ENCODE measurements at places on chromosomes 6 and 20.

DNA sequence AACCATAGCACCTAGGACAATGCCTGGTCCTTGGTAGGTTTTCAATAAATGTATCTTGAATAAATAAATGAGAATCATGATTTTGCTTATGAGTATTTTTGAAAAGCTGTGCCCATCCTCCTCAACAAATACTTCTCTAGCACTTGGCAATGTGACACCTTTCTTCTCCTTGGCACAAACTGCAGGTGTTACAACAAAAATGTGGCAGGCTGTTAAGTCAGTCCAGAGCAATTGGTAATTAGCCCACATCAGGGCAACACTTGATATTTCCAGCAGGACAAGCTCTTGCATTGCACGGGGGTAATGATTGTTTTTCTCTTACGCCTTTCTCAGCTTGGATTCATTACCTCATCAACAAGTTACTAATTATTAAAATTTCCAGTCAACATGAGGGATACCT lies 31.6 kb upstream of the SNX9 start:
- no peak for DNase-seq

DNA sequence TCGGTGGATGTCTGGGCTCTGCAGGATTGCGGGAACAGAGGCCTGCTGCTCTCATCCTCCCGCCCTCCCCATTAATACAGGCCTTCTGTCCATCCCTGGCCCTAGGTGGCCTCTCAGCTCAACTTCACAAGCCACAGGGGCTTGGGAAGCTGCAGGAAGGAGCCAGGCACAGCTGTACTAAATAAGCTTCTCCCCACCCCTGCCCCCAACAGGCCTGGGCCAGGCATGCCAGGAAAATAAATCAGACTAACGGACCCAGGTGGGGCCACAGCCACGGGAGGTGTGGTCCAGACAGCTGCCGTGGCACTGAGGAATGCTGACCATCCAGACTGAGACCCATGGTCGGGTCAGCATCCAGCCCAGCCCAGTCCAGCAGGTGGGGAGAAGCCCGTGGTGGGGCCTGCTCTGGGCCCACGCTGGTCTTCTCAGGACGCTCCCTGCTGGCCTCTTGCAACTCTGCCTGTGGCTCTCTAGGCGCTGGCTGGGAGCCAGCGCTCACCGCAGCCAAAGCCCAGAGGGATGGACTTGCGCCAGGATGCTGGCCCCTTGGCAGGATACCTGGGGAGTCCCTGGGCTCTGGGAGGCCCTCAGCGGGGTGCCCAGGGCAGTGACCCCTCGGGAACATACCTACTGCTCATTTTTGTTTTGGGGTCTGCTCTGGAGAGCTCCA lies 8.6 kb upstream of the YTHDF1 start:
- DNase-seq: no peak

GRCh38 chr6:35047265-35048011 lies 93.7 kb downstream of the TCP11 start:
- DNase-seq: no peak

DNA sequence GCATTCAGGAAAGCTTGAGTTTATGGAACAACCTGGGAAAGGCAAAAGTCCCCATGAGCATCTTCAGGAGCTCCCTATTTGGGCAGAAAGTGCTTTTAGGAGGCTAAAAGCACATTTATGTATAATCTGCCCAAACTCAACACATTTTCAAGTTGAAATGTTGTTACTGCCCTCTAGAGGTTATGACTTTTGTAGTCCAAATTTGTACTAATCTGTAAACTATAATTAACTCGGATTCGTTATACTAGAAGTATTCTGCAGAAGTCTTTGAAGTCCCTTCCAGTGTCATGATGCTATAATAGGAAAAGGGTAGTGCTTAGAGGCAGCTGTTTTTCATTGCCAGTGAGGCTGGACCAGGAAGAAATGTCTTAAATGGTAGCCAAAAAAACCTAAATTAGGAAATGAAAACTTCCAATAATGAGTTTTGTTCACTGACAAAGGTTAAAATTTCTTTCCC lies 44.8 kb upstream of the EMILIN3 start:
- no peak for DNase-seq

- no peak for DNase-seq
Measured at GRCh38 chr6:157615951-157616350, 207.1 kb upstream of the SNX9 start.

- no peak for DNase-seq
Measured at GRCh38 chr6:170438861-170439260, 114.2 kb downstream of the PSMB1 start.

- no peak for DNase-seq
Measured at GRCh38 chr20:57400231-57400701, 9.1 kb downstream of the RBM38 start.

DNA sequence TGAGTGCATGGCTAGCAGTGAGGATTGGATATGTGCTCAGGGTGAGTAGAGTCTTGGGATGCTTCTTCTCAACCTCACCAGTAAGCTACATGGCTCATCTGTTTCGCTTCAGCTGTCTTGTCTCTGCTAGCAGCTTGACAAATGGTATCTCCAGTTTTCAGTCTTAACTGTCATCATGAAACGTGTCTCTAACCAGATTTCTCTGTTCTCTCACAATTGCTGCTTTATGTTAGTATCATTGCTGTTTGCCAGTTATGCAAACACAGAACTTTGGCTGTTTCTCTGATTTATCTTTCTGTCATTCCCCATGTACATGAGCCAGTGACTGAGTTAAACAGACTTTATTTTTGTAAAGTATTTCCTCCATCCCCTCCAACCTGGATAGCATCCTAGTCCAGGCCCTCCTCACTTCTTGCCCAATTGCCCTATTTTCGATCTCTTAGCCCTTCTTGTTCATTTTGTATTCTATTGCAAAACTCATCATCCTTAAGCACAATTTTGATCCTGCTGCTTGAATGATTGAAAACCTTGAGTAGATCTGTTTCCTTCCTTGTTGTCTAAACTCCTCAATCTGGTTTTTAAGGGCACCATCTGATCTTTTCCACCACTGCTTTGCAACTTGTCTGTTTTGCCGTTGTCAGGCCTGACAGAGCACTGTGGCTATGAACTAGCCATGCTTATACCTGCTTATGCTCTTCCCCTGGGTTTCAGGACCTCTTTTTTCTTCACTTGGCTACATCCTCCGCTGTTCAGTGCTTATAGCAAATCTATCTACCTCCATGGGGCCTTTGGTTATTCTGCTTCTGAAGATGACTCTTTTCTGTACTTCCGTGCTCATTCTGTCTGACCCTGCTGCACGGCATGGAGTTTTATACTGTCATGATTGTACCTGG lies 37.7 kb upstream of the ADIG start:
- DNase-seq: no peak

DNA sequence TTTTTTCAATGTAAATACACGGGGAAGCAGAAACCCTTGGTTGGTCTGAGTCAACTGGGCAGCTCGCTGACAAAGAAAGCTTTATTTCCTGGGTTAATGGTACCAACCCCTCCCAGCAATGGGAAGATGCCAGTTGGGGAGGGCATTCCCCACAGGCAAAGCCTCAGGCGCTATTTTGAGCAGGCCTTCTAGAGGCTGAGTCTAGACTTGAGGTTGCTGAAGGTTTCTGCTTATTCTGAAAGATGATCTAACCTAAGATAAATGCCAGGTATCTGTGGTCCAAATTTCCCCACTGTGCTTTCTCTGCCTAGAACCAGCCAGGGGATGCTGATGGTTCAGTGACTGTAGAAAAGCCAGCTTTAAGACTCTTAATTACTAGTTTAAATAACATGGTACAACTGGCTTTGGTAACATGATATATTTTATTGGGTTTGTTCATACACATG lies 172.5 kb upstream of the JARID2 start:
- no peak for DNase-seq

DNA sequence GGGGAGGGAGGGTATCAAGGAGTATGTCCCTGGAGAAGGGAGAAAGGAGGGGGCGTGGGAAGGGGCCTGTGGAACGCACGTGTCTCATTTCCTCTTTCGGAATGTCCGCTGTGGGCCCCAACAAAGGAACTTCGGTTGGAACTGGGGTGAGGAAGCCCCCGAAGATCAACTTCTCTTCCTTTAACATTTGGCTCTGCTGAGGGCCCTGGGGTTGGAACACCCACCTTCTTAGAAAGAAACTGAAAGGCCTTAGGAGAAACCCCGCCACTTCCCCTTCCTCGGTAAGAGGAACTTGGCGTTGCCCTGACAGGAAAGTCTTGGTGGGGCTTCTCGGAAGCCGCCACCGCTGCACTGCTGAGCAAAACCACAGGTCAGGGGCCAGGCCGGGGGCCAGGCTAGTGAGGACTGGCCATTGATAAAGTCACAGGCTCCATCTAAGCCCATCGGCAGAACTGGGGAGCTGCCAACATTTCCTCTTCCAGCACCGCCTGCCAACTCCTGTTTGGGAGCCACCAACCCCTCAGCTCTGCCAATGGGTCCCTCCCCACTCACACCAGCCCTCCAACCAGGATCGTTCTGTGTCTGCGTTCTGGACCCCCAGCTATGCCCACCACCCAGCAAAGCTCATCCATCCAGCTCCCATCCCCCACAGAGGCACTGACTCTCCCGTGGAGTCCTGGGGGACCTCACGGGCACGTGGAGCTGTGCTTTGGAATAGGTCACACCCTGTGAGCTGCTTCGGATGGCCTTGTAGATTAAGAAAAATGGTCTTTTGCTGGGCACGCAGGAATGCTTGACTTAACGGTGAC lies 44.8 kb downstream of the FGD2 start:
- DNase-seq: peak; percentile 53

GRCh38 chr20:63328718-63329275 lies 32.4 kb downstream of the CHRNA4 start:
- no peak for DNase-seq

GRCh38 chr6:16540804-16541752 lies 220.2 kb downstream of the ATXN1 start:
- DNase-seq: no peak

DNA sequence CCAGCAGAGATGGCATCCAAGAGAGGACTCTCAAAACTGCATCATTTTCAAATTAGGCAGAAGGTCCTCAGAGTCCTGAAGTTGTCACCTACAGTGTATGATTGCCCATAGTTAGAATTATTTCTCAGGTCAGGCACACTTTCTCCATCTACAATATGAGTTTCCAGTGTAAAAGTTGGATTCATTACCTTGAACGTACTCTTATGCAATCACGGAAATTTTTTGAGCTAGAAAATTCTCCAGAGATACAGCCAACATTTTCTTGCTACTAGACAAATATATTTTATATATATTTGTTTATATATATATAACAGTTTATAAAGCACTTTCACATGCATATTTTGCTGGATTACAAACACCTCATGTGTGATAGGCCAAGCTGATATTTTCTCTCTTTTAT lies 29.4 kb upstream of the SERPINB1 start:
- no peak for DNase-seq

GRCh38 chr20:434661-435419 lies 26.7 kb downstream of the RBCK1 start:
- no peak for DNase-seq

DNA sequence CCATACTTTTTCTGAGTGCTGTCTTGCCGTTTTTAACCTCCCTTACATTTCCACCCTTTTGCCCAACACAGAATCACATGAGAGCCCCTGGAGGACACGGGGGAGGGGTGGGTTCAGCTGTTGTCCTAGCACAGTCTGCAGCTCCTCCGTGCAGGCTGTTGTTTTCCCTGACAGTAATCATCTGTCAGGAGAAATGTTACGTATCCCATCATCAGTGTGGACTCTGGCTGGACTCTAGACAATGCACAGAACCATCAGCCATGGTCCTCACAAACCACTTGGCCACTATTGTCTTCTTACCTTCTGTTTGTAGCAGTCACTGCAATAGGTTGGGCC lies 92.1 kb downstream of the RIN2 start:
- DNase-seq: no peak

DNA sequence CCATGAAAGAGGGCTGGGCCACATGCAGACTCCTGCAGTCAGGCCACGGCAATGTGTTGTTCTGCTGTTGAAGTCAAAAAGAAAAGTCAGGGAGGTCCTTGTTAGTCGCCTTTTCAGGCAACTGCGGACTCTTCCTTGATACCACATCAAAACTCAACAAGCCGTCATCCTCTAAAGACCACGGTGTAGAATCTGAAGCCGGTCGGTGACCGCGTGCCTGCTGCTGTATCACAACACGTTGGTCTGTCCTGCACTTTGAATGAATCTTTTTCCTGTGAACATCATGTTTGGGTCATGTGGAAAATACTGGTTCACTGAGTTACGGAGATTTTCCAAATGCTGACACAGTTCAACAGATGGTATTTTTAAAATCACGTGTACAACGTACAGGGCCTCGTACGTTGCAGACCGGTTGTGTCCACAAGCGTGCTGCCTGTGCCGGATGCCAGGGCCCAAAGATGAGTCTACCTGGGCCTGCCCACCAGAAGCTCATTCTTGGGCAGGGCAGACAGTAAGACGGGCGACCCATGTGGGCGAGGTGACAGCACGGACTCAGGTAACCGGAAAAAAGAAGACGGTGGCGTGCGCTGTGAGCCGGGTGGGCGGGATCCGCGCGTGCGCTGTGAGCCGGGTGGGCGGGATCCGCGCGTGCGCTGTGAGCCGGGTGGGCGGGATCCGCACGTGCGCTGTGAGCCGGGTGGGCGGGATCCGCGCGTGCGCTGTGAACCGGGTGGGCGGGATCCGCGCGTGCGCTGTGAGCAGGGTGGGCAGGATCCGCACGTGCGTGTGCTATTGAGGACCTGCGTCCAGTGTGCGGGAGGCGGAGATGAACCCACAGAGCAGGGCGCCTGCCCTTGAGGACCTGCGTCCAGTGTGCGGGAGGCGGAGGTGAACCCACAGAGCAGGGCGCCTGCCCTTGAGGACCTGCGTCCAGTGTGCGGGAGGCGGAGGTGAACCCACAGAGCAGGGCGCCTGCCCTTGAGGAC lies 114.5 kb downstream of the FAM120B start:
- DNase-seq: no peak

GRCh38 chr20:11047559-11047958 lies 373.8 kb upstream of the JAG1 start:
- no peak for DNase-seq

DNA sequence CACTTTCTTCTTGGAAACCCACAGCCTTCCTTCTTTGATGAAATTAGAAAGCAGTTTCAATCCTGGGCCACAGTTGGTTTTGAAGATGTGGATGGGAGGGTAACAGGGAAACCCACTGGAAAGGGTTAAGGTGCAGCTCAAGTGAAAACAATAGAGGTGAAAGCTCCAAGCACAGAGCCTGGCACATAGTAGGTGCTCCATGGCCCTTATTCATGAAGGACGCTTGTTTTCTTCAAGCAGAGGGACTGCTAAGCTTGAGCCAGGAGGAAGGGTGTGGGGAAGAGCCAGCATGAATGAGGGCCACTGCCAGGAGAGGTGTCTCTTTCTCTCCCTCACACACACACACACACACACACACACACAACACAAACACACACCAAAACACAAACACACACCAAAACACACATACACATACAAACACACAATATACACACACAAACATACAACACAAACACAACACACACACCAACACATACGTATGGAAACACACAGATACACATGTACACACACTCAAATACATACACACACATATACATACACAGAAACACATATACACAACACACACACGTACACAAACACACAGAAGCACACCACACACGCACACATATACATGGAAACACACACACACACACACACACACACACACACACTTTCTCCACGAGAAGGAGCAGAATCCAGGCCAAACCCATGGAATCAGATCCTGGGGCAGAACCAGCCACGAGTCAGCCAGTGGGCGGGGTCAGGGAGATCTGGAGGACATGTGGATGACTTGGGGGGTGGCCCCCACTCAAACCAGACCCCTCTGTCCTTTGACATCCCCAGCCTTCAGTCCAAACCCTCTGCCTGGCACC lies 23.7 kb upstream of the RBPJL start:
- no peak for DNase-seq

- no peak for DNase-seq
Measured at GRCh38 chr6:138593124-138593877, 94.0 kb upstream of the NHSL1 start.

- no peak for DNase-seq
Measured at GRCh38 chr6:15456422-15456821, 206.4 kb downstream of the DTNBP1 start.
